ENCODE measurements at places on chromosomes 13 and 19.
A peak's percentile ranks its signal among the peaks of the same experiment; 100 is the strongest.

GRCh38 chr13:94556621-94557020 is 39.3 kb downstream of the TGDS start:
- no peak for DNase-seq

- no peak for DNase-seq
Measured at GRCh38 chr19:32202244-32202643, 143.2 kb upstream of the ZNF507 start.

GRCh38 chr13:110268576-110269185 is 38.3 kb downstream of the COL4A1 start:
- DNase-seq, result no peak

DNA sequence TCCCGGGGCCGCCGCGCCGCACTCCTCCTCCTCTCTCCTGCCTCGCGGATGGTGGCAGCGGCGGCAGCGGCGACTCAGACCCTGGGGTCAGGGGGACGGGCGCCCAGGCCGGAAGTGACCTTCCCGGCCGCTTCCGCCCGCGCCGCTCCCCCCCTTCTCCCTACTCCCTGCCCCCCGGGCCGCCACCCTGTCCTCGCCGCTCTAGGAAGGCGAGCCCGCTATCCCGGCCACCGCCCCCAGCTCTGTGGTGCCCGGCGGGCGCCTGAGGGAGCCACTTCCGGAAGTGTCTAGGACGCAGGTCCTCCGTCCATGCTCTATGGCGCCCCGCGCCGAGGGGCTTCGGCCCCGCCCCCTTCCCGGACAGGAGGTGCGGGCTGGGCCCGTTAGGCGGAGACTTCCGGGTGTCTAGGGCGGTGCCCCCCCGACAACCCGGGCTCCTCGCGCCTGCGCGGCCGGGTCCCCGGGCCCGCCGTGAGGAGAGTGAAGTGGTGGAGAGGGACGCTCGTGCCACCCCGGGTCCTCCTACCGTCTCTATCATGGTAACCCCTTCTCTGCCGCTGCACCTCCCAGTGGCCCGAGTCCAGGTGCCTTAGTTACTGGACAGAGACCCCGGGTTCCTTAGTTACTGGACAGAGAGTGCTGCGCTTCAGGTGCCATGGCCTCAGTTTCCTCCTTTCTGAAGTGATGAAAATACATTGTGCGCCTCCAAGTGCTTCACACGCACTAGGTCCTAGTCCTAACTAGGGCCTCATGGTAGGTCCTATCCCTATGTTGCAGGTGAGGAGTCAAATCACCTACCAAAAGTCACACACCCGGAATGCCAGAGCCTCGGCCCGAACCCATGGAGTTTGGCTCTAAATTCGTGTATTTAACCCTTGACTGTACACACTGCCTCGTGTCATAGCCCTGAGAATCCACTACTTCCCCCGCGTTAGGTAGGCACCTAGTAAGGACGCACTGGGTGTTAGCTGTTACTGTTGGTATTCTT is at the start of gene ZNF787:
ZNF787 (minus strand) TSS at position 116 of the 988 bp plus-strand sequence. CDS start 18,078 bp downstream, outside the sequence.
- DNase-seq, result peak; percentile 94

GRCh38 chr19:21617740-21618339 is 112.4 kb downstream of the ZNF429 start:
- no peak for DNase-seq

DNA sequence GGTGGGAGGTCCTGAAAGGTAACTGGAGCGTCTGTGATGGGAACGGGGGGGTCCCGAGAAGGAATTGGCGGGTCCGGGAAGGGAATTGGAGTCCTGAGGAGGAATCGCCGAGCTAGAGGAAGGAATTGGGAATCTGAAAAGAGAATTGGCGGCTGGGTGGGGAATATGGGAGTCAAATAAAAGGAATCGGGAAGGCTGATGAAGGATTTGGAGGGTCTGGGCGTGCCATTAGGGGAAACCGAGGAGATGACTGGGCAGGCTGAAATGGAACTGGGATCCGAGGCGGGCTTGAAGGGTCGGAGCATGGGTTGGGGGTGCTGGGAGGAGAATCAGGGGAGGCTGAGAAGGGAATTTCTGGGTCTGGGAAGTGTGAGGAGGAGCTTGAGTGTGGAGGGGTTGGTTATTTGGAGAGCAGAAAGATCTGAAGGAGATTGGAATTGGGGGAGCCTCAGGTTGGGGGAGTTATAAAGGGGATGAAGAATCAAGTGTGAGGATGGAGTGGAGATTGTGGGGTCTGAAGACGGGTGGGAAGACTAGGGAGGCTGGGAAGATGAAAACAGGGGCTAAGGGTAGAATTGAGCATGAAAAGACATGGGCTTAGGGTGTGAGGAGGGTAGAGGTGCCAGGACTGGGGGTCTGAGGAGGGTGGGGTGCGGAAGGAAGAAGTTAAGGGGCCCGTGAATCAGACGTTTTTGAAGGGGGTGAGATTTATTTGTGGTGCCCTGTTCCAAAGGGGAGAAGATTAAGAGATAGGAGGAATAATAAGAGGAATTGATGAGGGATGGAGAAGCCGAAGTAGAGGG is 718 bp downstream of the ACTN4 start:
- no peak for DNase-seq

- no peak for DNase-seq
Measured at GRCh38 chr19:41219924-41220567, 1.0 kb downstream of the AXL start.

DNA sequence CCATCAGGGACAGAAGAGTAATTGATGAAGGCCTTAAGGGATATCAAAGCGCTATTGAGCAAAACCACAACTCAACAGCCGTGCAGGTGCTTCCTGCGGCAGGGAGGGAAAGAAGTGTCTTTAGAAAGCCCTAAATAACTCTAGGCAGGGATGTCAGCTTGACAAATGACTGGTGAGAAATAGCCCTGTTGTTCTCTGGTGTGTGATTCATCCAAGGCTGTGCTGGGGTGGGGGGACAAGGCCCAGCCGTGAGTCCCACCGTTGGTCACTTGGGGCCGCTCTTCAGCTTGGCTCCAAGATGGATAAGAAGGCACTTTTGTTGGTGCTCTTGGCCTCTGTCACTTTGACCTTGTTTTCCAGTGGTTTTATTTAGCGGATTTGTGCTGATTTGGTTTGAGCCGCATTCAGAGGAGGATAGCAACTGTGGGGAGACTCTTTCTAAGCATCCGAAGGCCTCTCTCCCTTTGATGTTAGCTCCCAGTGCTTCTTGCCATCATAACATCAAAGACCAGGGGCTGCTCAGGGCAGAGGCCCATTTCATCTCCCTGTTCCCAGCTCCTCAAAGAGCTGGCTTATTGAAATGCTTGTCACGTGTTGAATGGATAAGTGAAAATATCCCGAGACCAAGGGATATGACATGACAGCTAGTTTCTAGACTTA is 130.3 kb upstream of the SERP2 start:
- DNase-seq, result no peak

GRCh38 chr19:31330237-31330636 is 19.0 kb downstream of the TSHZ3 start:
- no peak for DNase-seq

GRCh38 chr19:39142630-39143029 is 17.0 kb downstream of the PAK4 start:
- DNase-seq, result no peak

- no peak for DNase-seq
Measured at GRCh38 chr13:76764429-76764828, 121.8 kb downstream of the KCTD12 start.

GRCh38 chr19:2615782-2616181 is 86.7 kb downstream of the GNG7 start:
- no peak for DNase-seq

- DNase-seq, result no peak
Measured at GRCh38 chr13:66716538-66716937, 513.6 kb downstream of the PCDH9 start.

DNA sequence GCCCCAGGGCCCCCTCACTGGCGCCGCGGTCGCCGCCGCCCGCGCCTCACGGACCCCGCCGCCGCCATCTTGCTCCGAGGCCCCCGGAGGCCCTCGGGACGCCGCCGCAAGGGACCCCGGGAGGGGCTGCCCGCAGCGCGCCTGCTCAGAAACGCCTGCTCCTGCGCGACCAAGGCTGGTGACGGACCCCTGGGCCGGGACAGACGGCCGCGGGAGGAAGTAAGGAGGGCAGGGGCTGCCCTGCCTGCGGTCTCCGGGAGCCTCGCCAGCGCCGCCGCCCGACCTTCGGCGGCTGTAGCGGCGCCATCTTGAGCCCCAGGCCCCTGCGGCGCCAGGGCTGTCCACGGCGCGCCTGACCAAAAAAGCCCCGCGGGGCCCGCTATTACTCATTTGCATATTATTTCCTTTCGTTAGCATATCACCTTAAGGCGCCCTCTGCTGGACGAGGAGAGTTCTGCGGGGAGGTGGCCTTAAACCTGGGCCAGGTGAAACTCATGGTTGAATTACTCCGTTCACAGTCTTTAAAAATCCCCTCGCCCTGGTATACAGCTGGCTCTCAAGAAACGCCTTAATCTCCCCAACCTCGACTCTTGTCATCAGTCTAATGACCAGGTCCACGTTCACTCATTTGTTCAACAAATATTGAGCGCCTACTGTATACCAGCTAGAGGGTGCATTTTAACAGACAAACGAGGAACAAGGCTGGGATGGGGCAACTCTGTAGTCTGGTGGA is at the start of gene REXO1:
REXO1 (minus strand) TSS at position 85 of the 733 bp plus-strand sequence. CDS start 125 bp downstream, outside the sequence.
- DNase-seq, result peak; percentile 85

GRCh38 chr19:45574526-45574925 is 10.1 kb downstream of the OPA3 start:
- DNase-seq, result no peak

- no peak for DNase-seq
Measured at GRCh38 chr13:106464076-106464475, 71.4 kb downstream of the EFNB2 start.

GRCh38 chr13:95510950-95511349 is 41.6 kb upstream of the CLDN10 start:
- no peak for DNase-seq

GRCh38 chr13:44151474-44151873 is 222.2 kb upstream of the SERP2 start:
- no peak for DNase-seq

GRCh38 chr13:20990910-20991525 is 70.4 kb downstream of the LATS2 start:
- no peak for DNase-seq

DNA sequence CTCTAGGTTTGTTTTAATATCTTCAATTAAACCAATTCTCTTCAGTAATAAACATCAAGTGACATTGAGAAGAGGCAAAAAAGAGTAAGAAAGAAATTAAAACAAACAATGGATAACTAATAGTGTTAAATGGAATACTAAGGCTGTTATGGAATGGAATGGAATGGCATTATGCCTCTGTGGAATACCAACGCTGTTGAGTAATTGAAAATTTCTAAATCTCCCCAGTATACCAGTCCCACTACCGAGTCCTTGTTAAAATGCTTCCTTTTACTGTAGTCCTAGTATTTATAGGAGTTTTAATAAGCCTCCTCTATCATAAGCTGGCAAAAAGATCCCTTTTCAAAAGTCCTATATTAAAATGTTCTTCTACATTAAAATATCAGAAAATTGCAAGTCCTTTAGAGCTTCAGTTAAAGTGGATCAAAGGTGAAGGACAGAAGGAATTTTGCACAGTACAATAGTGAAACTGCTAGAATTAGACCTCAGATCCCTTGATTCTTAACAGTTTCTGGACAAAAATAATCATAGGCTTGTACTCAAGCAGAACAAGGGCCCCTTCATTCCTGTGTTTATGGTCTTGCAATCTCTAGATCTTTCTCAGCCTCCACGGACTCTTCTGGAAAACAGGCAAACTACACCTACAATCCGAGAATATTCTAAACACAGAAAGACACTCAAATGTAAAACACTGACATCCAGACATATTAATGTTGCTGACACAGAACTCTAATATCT is 128.2 kb downstream of the PCDH9 start:
- DNase-seq, result no peak

- no peak for DNase-seq
Measured at GRCh38 chr19:29446361-29446760, 79.4 kb upstream of the VSTM2B start.

DNA sequence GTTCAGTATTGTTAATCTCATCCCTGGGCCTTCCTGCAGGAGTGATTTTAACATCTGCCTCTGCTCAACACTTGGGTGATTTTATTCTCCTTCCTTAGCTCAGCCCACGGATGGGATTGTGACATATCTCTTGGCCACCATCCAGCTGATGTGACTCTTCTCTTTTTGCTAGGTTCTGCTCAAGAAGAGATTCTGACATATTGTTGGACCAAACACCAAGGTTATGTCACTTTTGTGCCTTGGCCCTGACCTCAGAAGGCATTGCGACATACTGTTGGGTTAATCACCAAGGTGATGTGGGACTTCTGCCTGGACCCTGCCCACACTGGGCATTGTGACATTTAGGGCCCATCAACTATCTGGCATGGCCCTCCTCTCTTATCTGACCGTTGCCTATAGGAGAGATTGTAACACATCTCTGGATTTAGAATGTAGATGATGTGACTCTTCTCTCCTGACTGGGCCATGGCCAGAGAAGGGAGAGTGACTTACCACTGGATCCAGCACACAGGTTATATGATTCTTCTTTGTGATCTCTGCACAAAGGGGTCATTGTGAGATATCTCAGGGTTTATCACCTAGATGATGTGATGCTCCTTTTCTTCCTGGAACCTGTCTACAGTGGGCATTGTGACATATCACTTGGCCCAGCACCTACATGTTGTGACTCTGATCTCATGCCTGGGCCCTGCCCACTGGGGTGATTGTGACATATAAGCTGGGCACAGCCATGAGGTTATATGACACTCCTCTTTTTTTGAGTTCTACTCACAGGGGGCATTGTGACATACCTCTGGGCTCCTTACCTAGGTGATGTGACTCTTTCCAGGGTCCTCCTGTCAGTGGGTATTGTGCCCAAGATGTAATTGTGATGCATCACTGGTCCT is 88.8 kb downstream of the ZNF429 start:
- no peak for DNase-seq

DNA sequence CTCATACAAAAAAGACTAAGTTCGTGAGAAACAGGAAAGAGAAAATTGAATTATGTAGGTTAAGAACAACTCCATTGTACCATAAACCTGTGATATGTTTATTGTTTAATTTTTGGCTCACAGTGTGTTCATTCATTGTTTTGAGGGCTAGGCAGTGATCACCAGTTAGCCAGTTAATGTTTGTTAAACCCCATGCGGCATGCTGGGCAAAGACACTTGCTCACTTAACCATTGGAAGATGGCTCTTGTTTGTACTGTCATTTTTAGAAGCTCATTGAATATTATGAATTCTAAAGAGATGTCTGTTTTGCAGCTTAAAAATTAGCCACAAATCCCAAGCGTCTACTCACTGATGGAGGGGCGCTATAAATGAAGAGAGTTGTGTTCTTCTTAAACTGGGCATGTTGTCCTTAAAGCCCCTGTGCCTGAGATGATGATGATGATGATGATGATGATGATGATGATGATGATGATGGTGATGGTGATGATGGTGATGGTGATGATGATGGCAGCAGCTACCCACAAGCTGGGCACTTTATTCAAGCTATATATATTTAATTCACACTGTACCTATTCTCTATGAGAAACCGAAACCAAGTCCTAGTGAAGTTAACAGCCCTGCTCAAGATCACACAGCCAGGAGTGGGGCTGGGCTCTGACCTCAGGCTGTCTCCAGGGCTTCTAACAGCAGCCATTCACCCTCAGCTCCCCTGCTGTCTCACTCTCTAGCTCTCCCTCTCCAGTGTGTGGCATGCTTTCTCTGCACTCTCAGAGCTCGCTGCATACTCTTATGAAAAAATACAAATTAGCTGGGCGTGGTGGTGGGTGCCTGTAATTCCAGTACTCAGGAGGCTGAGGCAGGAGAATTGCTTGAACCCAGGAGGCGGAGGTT is 169.1 kb downstream of the SHISA2 start:
- DNase-seq, result no peak
